NCI-H1930 (cell line): ENCODE measurements at places on chromosomes 12 and 14.

DNA sequence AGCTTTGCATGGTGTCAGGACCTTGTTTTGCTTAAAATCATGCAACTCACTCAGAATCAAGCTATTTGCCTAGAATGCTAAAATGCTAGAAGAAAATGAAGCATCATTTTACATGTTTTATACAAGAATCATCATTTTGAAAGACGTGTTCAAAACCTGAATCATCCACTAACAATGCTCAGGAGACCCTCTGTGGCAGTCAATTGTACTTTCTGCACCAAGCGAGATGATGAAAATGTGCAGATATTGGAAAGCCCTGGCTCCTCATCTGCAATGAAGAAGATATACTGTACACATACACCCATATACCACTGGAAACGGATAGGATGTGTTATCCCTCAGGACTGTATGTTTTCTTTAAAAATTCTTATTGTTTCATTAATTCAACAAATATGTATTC, 92.7 kb downstream of the DYRK2 start:
- DNase-seq, result no peak

DNA sequence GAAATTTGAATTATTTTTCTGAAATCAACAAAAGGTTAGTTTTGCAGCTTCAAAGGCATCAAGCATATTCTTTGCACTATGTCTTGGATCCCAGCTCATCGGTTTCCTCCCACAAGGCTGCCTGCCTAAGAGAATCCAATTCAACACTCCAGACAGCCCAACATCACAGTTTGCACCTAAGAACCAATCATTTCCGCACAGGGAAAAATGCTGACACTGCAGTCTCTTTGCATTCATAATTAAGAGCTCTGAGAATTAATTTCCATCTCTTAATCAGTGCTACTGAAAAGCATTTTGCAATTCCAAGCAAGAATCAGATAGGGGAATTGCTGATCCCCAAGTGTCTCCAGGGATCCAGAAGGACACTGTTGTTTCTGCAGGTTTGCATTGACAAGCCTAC, 175.9 kb downstream of the PIWIL1 start:
- DNase-seq, result no peak

- DNase-seq, result no peak
Observed at GRCh38 chr14:62101673-62102348, 339.6 kb downstream of the SNAPC1 start.

DNA sequence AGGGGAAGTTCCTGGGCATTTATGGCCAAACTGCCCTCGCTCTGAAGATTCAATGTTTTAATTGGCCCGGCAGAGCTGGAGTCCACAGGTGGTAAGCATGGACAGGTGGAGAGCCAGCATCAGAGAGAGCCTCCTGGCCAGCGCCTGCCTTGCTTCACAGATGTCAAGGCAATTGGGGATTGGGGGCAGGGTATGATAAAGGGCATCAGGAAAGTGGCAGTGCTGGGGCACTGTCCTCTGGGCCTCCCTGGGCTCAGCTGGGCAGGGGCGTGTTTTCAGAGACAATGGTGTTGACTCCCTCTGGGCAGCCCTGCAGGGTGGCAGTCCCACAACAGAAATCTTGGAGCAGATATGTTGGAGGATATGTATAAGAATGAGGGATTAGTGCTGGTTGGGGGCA, 237.3 kb downstream of the CACNA1C start:
- no peak for DNase-seq

DNA sequence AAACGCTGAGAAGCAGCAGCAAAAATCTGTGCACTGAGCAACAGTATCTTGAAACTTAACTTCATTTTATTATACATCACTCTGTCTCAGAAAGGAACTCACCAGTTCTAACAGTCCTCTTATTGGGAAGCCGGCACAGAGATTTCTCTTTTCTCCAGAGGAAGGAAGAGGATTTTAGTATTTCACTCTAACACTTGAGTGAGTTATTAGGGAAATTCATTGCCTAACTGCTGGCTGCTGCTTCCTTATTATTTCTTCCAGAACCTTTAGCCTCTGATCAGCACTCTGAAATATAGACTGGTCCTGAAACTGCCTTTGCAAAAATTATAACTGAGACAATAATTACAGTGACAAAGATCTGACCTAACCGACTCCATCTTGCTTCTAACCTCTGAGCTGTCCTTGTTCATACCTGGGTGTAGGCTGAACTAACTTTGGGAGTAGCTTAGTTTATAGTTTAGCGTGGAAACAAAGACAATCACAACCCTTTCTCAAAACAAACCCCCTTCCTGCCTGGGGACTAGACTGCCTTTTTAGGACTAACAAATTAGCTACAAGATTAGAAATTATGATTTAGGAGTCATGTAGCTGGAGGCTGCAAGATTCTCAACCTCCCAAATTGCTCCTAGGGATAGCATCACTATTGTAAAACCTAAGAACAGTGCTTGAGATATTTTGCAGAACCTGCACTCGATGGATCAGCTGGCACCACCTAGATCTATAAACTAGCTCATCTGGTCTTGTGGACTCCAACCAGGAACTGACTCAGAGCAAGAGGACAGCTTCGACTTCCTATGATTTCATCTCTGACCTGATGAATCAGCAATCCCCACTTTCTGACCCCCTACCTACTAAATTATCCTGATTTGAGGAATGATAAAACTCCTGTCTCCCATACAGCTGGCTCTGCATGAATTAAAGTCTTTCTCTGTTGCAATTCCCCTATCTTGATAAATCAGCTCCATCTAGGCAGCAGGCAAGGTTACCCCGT, 117.5 kb downstream of the DYRK2 start:
- no peak for DNase-seq
